Left renal pelvis (tissue), 4 donors: ENCODE measurements at places on chromosomes 2 and 18. TPM values are rescaled to one million over a fixed set of nuclear protein-coding genes. Genes with fewer than 3 reads are reported as not detected.

GKN1 gene
- polyA plus RNA-seq: not detected

DNA sequence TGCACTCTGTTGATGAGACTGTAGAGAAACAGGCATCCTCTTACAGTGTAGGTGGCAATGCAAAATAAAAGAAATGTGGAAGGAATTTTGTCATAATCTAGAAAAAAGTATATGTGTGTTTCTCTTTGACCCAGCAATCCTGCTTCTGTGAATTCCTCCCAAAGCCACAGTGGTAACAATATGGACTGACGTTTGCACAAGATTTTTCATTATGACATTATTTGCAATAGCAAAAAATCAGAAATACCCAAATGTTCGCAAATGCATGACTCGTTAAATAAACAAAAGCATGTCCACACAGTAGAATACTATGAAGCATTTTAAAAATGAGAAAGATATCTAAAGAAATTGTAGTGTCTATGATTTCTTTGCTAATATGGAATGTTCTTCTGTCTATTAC, 255.2 kb upstream of the NRP2 start:
- DNase-seq: no peak

- DNase-seq: no peak
Measured at GRCh38 chr2:234932591-234933168, 19.1 kb upstream of the SH3BP4 start.

GREB1L gene
- 3.8 TPM for polyA plus RNA-seq

DNA sequence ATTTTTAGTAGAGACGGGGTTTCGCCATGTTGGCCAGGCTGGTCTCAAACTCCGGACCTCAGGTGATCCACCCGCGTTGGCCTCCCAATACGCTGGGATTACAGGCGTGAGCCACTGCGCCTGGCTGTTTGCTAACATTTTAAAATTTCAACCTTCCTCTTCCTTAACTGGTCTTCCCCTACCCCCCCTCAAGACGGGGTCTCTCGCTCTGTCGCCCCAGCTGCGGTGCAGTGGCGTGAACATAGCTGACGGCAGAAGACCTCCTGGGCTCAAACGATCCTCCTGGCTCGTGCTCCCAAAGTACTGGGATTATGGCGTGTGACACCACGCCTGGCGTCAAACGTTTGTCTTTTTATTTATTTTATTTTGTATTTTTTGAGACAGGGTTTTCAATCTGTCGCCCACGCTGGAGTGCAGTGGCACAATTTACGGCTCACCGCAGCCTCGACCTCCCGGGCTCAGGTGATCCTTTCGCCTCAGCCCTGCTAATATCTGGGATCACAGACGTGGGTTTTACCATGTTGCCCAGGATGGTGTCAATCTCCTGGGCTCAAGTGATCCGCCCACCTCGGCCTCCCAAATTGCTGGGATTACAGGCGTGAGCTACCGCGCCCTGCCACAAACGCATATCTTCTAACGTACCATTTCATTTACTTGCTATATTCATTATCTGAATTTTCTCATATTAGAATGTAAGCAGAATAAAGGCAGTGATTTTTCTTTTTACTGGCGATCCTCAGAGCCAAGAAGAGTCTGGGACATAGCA, 984 bp upstream of the MSH2 start:
- no peak for DNase-seq

GRCh38 chr2:32652555-32653209, 24.8 kb downstream of the TTC27 start:
- DNase-seq: no peak

- peak; percentile 70 for DNase-seq
Measured at GRCh38 chr2:69012310-69013141, 453 bp upstream of the ANTXR1 start.

TMEM178A gene
- 95.9 TPM for polyA plus RNA-seq

GRCh38 chr2:20488201-20488641, 41.3 kb downstream of the RHOB start:
- no peak for DNase-seq

DNA sequence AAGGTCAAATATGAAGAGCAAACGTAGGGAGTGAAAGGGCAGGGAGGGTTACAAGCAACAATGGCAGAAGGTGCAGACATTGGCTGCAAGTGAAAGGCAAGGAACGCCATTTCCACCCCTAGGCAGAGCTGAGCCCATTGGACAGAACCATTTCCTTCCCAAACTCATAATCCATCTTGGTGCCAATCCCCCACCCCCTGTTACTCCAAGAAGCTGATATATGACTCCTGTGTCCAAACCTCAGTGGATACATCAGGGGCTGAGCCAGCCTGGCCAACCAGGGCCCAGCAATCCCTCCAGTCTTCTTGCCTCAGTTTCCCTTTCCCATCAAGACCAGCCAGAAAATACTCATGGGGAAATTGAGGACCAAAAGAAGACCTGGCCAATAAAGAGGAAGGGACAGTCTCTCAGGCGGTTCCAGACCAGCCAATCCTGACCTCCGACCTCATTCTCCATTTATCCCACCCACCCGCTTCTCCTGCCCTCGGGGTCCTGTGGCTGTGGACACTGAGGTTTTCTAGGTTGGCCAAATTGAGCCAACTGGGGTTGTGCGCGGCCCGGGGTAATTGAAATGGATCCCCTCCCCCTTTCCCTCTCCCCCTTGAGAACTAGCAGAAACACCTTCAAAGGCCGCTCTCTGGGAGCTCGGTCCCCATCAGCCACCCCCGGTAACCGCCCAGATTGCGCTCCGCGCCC, 24.8 kb downstream of the TNS1 start:
- DNase-seq: no peak
